NCI-H526 treated with DMSO at 0.1 percent for 48 hours (cell line): ENCODE measurements at places on chromosomes 11 and 22.
A peak's percentile ranks its signal among the peaks of the same experiment; 100 is the strongest.

- DNase-seq: no peak
Measured at GRCh38 chr11:58998480-58999290, 59.4 kb downstream of the GLYATL1 start.

DNA sequence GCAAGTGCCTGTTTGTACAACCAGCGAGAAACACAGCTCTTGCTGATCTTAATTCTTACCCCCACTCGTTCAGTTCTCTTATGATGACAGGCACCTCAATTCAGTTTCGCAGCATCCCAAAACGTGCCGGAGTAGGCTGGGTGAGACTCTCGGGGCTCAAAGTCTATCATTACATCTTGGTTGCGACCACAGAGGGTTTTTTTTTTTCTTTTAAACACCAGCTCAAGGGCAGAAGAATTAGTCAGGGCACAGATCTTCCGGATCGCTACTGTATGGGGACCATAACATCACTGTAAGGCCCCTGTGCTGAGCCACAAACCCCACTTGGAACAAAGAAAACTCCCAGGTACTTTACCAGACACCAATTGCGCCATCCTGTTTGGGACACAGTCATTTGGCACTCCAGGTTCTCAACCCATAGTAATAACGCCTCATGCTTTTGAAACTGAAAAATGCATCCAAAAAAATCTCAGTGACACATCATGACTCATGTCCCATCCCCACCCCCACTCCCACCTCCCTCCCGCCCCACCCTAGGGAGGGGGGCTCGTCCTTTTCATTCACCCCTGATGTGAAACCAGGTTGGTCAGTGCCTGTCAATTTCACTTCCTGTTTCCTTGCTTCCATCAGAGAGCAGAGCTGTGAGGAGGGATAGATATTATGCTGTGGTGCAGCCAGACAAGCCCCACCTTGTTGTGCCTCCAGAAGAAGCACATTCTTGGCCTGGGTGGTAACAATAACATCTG, 41.0 kb upstream of the CD5 start:
- DNase-seq: no peak

GRCh38 chr22:29269230-29269604, 1.1 kb downstream of the EWSR1 start:
- no peak for DNase-seq

DNA sequence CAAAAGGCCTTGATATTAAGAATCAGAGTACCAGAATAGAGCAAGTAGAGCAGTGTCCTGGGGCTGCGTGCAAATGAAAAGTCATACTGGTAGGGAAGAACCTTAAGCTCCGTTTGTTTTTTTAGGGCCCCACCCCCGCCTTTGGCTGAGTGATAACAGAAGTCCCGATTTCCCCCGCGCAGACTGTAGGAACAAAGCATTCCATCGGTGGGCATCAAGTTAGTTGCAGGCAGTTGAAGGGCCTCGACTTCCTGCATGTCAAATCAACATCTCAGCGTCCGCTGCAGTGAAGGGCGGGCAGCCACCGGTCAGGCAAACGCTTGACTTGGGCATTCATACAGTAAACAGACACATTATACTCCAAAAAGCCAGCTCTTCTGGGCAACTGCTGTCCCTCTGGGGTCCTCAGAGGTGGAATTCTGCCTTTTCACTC, 11.7 kb downstream of the LRP4 start:
- DNase-seq: no peak

GRCh38 chr11:107018902-107019493, 722 bp upstream of the GUCY1A2 start:
- DNase-seq: peak; percentile 79

GRCh38 chr11:117281159-117281558, 10.0 kb upstream of the BACE1-AS start:
- DNase-seq: no peak

- no peak for DNase-seq
Measured at GRCh38 chr11:74462009-74462408, 5.3 kb downstream of the KCNE3 start.

DNA sequence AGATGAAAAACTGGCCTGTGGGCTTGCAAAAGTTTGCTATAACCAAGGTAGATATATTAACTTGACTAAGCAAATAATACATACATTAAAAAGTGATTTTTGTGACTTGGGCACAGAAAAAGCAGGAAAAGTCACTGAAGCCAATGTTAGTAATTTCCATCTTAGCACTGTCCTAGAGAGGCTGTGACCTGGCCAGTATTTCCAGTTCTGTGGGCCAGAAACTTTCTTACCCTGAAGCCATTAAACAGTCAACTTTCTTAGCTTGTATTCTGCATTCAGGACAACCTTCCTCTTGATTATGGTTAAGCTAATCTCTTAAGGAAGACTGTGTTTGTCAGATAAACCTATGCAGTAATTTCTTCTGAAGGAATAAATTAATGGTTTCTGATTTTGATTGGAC, 22.3 kb upstream of the SLC36A4 start:
- no peak for DNase-seq

GRCh38 chr22:40612291-40612751, 24.2 kb downstream of the MRTFA start:
- no peak for DNase-seq

- DNase-seq: no peak
Measured at GRCh38 chr22:45446216-45446615, 32.7 kb downstream of the RIBC2 start.

GRCh38 chr11:19934828-19935259, 222.2 kb downstream of the NAV2 start:
- DNase-seq: no peak

DNA sequence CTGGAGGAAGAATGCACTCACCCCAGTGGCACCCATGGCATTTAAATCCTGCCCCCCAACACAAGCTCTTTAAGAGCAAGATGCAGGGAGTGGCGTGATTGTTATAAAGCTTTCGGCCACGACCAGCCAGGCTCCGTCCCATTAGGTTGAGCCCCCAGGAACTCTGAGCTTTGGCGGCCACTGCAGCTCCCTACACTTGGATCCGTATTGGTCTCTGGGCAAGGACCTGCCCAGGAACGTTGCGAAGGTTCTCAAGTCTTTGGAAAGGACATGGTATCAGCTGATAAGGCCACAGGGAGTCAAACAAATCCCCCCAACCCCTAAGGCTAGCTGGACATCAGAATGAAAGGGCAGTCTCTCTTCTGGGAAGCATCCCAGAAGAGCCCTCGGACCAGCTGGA, 9.3 kb upstream of the VPS37C start:
- no peak for DNase-seq

DNA sequence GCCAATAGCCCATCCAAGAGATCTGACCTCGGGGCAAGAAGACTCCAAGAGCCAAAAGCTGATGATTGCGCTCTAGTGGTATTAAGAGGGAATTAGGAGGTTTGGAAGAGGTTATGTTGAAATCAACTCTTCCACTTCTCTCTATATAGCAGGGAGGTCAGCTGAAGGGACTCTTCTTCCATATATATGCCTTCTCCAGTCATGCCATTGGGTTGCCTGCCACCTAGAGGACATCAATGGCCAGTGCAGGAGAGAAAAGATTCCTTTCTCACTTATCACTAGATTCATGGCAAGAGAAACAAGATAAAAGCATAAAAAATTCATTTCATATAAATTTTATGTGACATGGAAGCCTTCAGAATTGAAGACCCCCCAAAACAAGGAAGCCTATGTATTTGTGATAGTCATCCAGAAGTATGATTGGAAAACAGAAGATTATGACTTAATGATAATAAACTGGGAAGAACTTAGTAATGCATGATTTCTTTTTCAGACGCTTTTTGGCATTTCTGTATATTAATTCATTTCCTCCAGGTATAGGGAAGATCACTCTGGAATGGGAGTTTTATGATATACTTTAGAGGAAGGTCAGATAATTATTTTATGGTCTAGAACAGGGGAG, 435.1 kb upstream of the DDI1 start:
- DNase-seq: peak; percentile 70

DNA sequence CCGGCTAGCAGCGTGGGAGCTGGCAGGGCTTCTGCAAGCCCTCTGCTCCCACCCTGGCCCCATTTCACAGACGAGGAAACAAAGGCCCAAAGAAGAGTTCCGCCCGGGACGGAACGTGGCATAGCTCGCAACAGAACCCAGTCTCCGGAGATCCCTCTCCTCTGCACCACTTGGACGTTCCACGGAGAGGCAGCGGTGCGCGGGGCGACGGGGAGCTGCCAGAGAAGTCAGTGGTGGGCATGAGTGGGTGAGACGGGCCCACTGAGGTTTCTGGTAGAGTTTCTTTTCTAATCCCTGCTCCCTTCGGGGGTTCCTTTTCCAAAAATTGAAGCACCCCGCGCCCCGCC, 554 bp upstream of the NECTIN1 start:
- no peak for DNase-seq

GRCh38 chr11:96023275-96023674, 99.4 kb upstream of the MTMR2 start:
- no peak for DNase-seq

- DNase-seq: no peak
Measured at GRCh38 chr11:46560300-46560991, 33.4 kb downstream of the AMBRA1 start.

GRCh38 chr22:39518996-39519680, 1.2 kb upstream of the ATF4 start:
- no peak for DNase-seq

GRCh38 chr11:73164803-73165540, 22.9 kb upstream of the FCHSD2 start:
- no peak for DNase-seq

DNA sequence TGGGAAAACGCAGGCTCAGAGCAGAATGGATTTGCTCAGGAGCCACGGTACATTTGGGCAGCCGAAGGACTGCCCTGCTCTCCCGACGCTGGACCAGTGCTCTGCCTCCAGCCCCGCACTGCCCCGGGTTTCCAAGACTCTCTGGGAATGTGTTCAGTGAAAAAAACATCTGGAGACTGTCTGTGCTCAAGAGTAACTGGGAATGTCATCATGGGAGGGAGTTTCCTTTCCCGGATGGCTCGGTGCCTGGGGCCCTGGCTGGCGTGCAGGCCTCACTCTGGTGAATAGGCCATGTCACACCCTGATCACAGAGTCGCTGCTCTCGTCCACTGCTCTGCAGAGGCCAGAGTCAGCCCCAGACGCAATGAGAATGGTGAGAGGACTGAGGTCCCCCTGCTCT, 9.8 kb upstream of the APOL6 start:
- DNase-seq: no peak

DNA sequence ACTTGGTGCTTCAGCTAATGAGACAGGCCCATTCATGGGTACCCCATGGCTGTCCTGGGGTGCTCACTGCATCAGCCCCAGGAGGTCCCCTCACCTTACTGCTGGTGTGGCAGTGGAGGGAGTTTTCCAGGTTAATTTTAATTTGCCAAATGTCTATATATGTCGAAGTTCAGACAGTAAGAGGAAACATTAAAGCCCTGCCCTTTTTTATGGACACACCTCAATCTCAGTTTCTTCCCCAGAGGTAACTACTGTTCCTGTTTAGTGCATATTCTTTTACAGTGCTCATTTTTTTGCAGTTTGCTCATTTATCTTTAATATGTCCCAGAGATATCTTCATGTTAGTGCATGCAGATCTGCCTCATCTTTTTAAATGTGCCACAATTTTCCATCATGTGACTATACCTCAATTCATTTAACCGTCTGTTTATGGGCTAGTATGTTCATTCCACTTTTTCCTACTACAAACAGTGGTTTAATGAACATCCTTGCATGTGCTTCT, 11.6 kb downstream of the PANX1 start:
- DNase-seq: no peak

DNA sequence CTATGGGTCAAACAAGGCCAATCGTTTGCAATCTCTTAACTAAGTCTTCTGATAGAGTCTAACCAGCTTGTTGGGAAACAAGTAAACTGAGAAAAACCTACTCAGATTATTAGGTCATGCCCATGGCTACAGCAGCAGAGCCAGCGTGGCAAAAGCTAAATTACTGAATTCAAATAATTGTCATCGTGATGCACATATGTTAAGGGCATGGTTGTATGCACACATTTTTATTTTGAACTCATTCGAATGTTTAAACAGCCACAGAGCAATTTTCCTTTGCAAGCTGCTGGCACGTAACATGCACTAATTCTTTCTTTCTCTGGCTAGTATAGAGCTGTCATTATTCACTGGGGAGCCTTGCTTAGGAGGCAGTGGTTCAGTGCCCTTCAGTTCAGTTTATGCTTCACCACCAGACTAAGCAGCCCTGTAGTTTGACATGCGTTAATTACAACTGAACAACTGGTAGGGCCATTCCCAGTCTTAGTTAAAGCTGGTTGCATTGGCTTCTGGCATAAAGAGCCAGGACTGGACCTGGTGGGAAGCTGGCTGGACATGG, 396.4 kb downstream of the METTL15 start:
- DNase-seq: no peak

- no peak for DNase-seq
Measured at GRCh38 chr11:64790205-64791095, 12.1 kb upstream of the SF1 start.

DNA sequence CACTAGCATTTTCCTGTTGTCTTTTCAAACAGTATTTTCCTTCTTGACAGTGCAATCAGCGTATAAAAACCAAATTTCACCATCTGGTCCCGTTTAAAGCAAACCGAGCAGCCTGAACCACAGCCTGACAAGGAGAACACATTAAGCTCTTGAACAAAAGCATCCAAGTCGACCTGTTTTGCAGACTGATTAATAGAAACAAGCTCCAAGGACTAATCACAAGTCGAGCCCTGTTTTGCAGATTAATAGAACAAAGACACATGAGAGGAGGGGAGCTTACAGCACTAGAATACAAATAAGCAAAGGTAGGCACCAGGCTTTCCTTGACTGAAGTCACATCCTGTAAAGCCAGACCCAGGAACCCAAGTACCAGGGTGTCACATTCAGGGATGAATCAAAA, 104.8 kb downstream of the MPPED2 start:
- DNase-seq: no peak

- no peak for DNase-seq
Measured at GRCh38 chr11:116840224-116840745, 2.9 kb upstream of the APOA1 start.

GRCh38 chr11:60699936-60700335, 524 bp downstream of the MS4A8 start:
- DNase-seq: no peak

DNA sequence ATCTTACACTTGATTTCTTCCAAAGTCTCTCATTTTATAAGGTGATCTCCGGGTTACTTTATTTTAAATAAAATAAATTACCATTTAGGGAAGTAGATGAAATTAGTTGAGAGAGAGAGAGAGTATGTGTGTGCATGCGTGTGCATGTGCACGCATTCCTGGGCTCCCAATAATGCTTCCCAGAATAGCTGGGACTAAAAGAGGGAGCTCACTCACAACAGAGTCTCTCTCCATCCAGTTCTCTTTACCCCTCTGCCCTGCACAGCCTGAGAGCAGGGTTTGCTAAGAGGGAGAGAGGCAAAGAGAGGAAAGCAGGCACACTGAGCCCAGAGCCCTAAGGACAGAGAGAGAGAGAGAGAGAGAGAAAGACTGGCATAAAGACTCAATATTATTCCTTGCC, 11.3 kb upstream of the TRIM44 start:
- DNase-seq: no peak
